Glutamatergic neuron (in vitro differentiated cells): ENCODE measurements at places on chromosomes 6 and 20. TPM values are rescaled to one million over a fixed set of nuclear protein-coding genes. Genes with fewer than 3 reads are reported as not detected.

The PCSK2 gene
- 28.7 TPM for total RNA-seq

The DEFB121 gene
- not detected for total RNA-seq

The SDCBP2 gene
- 4.0 TPM for total RNA-seq

The KHDRBS2 gene
- total RNA-seq, result 19.7 TPM

The TBXT gene
- total RNA-seq, result not detected

The GRM4 gene
- 119 TPM for total RNA-seq

The RNF39 gene
- total RNA-seq, result not detected

- no peak overlapping the region for H3K27ac ChIP-seq
- H3K27me3 ChIP-seq, result no peaks in the 10 kb centered on the region
- no peak for DNase-seq
- H3K4me3 ChIP-seq, result no peak overlapping the region
Measured at GRCh38 chr6:72084992-72085569, 198.7 kb downstream of the RIMS1 start.

GRCh38 chr6:18545726-18546125, 158.6 kb downstream of the RNF144B start:
- no peak overlapping the region for H3K4me3 ChIP-seq
- no peaks in the 10 kb centered on the region for H3K4me1 ChIP-seq
- H3K36me3 ChIP-seq, result peaks cover 12% of the 10 kb centered on the region

GRCh38 chr6:37696841-37697662, 631 bp downstream of the MDGA1 start:
- H3K4me1 ChIP-seq, result peaks cover 32% of the 10 kb centered on the region
- DNase-seq, result no peak
- H3K36me3 ChIP-seq, result peaks cover 7% of the 10 kb centered on the region
- H3K27ac ChIP-seq, result no peak overlapping the region

GRCh38 chr20:16123623-16124022, 449.6 kb downstream of the KIF16B start:
- no peak overlapping the region for H3K4me3 ChIP-seq
- no peak overlapping the region for H3K27ac ChIP-seq
- H3K27me3 ChIP-seq, result no peaks in the 10 kb centered on the region
- no peak for DNase-seq

GRCh38 chr6:160358225-160359119, 10.3 kb downstream of the SLC22A3 start:
- no peak for DNase-seq
- no peaks in the 10 kb centered on the region for H3K4me1 ChIP-seq
- H3K4me3 ChIP-seq, result no peak overlapping the region
- H3K27ac ChIP-seq, result no peak overlapping the region
- no peaks in the 10 kb centered on the region for H3K36me3 ChIP-seq
